ENCODE measurements at places on chromosomes 13 and 19. TPM values are rescaled to one million over a fixed set of nuclear protein-coding genes. Genes with fewer than 3 reads are reported as not detected.
A peak's percentile ranks its signal among the peaks of the same experiment; 100 is the strongest.

Gene C19orf73
- 1.4 TPM for total RNA-seq

Gene COL5A3
- total RNA-seq = 2.8 TPM

Gene CBY2
- not detected for total RNA-seq

GRCh38 chr13:73215823-73216222 lies 157.0 kb downstream of the KLF5 start:
- DNase-seq = no peak

GRCh38 chr19:6531956-6532243 lies 1.1 kb downstream of the TNFSF9 start:
- DNase-seq = no peak

DNA sequence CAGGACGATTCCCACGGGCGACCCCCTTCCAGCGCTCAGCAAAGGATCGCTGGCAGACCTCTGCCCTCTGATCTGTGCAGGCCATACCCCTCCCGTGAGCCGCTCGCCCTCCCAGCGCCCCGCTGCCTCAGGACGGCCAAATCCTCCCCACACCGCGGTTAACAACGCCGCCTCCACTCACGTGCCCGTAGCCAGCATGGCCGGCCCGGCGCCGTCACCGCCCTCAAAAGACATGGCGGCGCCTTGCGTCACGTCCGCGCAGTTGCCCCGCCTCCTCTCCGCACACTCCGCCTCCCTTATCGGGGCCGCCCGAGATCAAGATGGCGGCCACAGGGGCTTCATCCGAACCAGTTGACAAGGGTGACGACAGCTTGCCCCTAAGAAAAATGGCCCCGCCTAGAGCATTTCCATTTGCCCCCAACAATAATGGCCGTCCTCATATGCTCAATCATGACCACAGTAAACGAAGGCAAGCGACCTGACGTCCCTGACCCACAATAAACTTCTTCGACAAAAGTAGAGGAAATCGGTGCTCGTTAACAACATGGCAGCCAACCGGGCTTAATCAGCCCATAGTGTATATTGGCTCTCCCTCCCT lies 634 bp downstream of the AKT1S1 start:
- DNase-seq = peak; percentile 99

- no peak for DNase-seq
Measured at GRCh38 chr19:16509141-16510061, 13.2 kb downstream of the C19orf44 start.

Gene FGF21
- total RNA-seq = not detected

Gene OR7D4
- not detected for total RNA-seq

DNA sequence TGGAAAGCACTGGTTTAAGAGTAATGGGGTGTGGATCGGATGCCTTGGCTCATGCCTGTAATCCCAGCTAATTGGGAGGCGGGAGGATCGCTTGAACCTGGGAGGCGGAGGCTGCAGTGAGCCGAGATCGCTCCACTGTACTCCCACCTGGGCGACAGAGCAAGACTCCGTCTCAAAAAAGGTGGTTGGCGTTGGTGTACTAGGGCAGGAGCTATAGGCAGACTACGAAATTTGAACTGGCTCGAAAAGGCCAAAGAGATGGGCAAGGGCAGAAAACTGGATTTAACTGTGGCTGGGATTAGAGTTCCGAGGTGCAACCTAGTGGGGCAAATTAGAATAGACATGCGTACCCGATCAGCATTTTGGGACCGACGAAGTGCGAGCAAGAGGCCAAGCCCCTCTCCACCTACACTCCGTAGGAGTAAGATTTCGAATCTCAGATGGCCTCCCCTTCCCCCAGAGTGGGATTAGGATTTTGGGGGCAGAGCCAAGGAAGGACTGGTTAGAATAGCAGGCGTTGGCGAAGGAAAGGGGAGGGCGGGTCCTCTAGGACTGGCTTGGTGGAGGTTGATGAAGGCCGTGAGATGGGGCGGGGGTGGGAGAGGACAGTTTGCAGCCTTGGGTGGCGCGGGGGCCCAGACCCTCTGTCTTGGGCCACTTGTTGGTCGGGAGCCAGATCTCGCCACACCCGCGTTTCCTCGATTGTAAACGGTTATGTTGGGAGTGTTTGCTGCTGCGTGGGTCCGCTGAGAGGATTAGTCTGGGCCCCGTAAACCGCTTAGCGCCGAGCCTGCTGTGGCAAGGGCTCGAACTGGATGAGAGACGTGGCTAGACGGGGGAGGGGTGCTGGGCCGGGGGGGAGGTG lies 2.0 kb upstream of the INAFM1 start:
- no peak for DNase-seq

Gene PHLDB3
- 13.5 TPM for total RNA-seq

DNA sequence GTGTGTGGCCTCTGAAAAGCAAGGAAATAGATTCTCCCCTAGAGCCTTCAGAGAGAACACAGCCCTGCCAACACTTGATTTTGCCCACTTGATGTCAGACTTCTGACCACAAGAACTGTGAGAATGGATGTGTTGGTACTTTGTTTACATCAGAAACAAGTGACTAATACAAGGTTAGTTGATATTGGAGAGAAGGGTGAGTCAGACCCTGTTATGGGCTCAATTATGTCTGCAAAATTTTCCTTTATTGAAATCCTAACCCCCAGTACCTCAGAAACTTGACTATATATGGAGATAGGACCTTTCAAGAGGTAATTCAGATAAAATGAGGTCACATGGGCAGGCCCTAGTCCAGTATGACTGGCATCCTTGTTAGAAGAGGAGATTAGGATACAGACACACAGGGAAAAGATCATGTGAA lies 226.7 kb downstream of the RFC3 start:
- DNase-seq = no peak

Gene SIGLEC12
- total RNA-seq = 0.24 TPM

DNA sequence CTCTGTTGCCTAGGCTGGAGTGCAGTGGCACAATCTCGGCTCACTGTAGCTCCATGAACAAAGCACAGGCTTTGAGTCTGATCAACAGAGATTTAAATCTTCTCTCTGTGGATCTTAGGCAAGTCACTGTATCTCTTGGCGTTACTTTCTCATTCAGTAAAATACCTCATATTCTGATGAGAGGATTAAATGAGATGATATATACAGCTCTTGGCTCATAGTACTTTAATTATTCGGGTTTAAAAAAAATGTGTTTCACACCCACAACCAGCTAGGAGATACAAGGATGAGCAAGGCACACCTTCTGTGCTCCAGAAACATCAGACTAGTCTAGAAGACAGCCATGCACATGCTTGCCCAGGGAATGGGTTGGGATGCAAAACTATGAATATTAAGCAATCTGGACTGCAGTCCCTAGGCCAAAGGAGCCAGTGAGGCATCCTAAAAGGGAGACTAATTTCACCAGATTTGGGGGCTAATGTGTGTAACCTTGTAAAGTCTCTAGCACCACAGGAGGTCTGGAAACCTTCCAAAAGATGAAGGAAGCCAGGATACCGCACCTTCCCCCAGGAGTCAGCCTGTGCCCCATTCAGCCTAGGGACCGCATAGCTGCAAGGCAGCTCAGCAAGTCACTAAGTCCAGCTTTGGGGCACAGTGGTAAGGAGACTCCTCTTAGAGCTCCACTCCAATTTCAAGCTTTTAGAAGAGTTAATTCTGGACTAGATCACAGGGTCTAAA lies 2.5 kb downstream of the VPS36 start:
- DNase-seq = no peak

DNA sequence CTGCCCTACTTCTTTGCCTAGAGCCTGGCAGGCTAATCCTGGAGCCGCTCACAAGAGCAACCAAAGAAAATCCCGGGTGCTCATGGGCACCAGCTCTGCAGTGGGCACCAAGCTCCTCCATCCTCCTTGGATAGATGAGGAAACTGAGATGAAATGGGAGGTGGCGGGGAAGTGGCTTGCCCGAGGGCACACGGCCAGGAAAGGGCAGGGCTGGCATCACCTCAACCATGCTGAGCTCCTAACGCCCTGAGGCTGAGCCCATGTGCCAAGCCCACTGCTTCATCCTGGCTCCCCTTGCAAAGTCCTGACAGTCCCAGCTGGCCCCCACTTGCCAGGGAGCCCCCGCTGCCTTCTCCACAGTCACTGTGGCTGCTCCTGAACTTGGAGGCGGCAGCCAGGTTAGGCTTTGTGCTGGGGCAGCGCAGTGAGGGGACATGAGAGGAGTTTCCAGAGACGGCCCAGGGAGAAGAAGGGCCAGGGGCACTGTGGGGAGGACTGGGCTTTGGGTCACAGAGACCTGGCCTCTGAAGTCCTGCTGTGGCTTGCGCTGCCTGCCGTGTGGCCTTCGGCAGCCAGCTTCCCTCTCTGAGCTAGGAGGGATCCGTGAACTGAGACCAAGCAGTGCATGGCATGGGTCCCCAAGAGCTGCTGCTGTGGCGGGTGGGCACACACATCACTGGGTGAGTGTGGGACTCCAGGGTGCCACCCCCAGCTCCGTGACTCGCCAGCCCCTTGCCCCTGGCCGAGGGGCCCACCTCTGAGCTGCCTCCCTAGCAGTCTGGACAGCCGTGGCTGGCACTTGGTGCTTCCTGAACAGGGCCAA lies 17.5 kb downstream of the TMED1 start:
- no peak for DNase-seq

Data from activated CD4-positive, alpha-beta memory T cell treated with anti-CD3 and anti-CD28 coated beads for 36 hours (primary cell).